ENCODE measurements at places on chromosomes 11 and 22. TPM values are rescaled to one million over a fixed set of nuclear protein-coding genes. Genes with fewer than 3 reads are reported as not detected.

Gene PHLDB1
- 200 TPM for total RNA-seq

GRCh38 chr11:5596607-5597201 is at the start of gene TRIM6:
Gene TRIM6, plus strand, starts transcription at chr11:5596637. Its CDS starts 261 bp downstream, at chr11:5596898.
- peak within 1 kb of the TSS; percentile 77 for H3K27ac ChIP-seq
- H3K4me3 ChIP-seq, result peak within 1 kb of the TSS; percentile 81
- no peaks in the 10 kb centered on the region for H3K36me3 ChIP-seq
- H3K27me3 ChIP-seq, result no peaks in the 10 kb centered on the region

GRCh38 chr11:6695377-6695776 is 12.2 kb upstream of the MRPL17 start:
- no peaks in the 10 kb centered on the region for H3K27me3 ChIP-seq
- no peak overlapping the region for H3K4me3 ChIP-seq

GRCh38 chr11:32584921-32585320 is 1.3 kb downstream of the EIF3M start:
- peak overlapping the region; percentile 94 for H3K4me3 ChIP-seq
- H3K4me1 ChIP-seq, result peaks cover 7% of the 10 kb centered on the region
- peaks cover 16% of the 10 kb centered on the region for H3K36me3 ChIP-seq
- H3K27me3 ChIP-seq, result no peaks in the 10 kb centered on the region
- DNase-seq, result no peak

- no peaks in the 10 kb centered on the region for H3K36me3 ChIP-seq
- no peaks in the 10 kb centered on the region for H3K4me1 ChIP-seq
- no peak for DNase-seq
- no peak overlapping the region for H3K27ac ChIP-seq
- no peaks in the 10 kb centered on the region for H3K27me3 ChIP-seq
Observed at GRCh38 chr11:22130462-22131053, 62.3 kb upstream of the ANO5 start.
